ENCODE measurements at places on chromosomes 3 and 15.
A peak's percentile ranks its signal among the peaks of the same experiment; 100 is the strongest.

DNA sequence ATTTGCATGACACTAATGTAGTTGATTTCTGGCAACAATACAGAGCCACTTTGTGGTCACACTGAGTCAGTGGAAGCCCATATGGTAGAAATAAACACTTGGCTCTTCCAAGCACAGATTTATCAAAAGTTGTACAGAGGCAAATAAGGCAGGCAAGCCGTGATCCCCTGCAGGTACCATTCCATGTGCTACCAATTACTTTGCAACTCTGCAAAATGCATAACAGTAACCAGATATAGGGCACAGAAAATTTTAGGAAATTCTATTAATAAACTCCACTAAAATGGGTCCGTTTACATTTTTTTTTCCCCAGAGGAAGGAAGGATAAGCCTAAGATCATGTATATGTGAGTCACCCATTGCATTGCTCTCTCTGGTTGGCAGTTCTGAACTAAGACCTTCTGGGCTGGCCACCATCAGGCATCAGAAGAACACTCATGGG is 103.1 kb upstream of the PTX3 start:
- no peak for DNase-seq

GRCh38 chr3:52052831-52053306 is 3.5 kb downstream of the DUSP7 start:
- DNase-seq = peak; percentile 12

DNA sequence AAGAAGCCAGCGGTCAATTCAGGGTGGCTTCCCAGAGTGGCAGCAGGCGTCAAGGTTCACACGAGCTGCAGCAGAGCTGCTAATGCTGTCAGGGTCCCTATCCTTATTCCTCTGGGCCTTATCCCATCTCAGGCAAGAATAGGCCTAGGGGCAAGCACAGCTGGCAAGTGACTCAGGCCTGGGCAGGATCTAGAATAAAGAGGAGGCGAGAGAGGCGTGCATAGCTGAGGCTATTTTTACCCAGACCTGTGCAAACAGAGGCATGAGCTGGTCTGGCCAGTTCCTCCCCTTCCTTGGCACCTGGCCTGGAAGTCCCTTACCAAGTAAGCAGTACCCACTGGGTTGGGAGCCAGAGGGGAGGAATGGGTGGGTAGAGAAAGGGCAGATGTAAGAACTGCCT is 12.2 kb upstream of the VIPR1 start:
- DNase-seq = no peak

- no peak for DNase-seq
Observed at GRCh38 chr3:48194446-48195071, 6.3 kb upstream of the CDC25A start.

GRCh38 chr3:178669022-178669601 is 132.9 kb downstream of the KCNMB2 start:
- DNase-seq = no peak

DNA sequence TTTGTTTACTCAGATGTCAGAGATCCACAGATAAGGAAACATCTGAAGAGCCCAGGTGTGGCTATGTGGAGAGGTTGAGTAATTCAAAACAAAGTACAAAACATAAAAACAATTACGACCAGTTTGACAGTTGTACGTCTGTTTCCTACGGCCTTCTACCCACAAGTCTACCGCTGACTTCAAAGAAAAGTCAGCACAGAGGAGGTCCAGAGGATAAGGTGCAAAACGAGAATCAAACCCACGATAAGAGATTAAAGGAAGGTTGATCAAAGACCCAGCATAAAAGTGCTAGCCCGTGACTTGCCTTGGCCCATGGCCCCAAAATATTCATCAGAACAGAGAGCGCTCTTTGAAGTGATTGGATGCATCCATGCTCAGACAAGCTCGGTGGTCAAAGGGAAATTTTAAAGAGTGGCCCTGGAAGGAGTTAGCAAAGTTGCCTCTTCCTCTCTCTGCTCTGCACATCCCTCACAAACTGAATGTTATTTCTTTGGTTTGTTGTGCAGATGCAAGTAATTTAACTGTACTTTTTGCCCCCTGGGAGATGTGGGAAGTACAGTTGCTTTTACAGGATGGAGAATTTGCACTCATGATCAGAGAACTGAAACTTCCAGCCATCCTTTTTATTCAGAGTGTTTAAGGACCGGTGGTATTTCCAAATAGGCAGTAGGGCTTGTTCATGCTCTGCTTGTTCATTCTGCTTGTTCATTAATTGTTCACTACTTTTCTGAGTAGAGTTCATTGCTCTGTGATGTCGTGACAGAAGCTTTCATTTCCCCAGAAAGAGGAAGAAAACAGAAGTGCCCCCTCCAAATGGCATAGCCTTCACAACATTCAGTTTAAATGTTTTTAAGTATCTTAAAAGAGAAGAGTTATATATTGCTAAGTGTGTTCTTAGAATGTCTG is 31.1 kb downstream of the MME start:
- DNase-seq = no peak

- no peak for DNase-seq
Observed at GRCh38 chr3:171632766-171633165, 172.6 kb upstream of the TNIK start.

DNA sequence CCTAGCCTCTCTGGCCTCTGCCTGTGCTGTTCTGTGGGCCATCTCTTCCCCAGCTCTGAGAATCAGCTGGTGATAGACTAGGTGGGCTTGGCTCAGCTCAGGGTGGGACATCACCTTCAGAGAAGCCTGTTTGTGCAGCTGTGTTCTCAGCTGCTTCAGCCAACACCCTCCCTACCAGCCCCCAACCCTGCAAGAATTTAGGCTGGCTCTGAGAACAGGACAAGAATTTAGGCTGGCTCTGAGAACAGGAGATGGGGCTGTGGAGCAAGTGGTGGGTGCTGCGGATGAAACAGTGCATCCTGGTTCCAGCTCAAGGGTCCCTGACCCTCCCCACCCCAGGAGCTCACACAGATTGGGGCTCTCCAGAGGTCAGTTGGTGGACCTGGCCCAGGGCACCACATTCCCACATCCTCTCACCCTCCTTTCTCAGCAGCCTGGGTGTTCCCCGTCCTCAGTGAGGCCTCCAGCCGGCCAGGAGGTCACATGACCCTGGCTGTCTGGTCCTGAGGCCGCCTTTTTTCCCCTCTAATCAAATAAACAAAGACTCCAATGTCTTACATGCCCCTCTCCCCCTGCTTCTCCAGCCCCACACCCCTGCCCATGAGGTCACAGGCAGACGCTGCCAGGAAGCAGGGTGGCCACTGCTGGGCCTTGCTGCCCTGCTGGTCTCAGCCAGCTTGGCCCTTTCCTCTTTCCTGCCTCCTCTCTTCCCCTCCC is 14.9 kb downstream of the PLEKHO2 start:
- DNase-seq = no peak

GRCh38 chr3:15360788-15361493 is 28.6 kb upstream of the SH3BP5 start:
- no peak for DNase-seq

GRCh38 chr15:88048237-88048636 is 208.3 kb downstream of the NTRK3 start:
- DNase-seq = no peak

- DNase-seq = no peak
Observed at GRCh38 chr3:13057282-13058040, 15.8 kb downstream of the IQSEC1 start.

GRCh38 chr3:140285380-140285779 is 350.4 kb downstream of the CLSTN2 start:
- DNase-seq = no peak

DNA sequence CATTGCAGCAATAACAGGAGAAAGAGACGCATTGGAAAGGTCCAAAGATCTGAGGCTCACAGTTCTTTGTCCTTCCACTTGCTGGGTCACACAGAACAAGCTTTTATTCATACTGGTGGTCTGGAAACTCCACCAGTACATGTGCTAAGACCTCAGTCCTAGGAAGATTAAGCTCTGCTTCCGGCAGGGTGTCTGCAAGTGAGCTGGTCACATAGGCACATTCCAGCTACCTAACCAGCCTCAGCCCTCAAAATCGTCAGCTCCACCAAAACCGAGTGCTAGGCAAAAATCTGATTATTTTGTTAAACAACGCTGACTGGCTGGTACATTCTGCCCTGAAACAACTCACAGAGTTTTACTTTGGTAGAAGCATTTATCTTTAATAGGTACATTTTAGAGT is 2.2 kb downstream of the ZBED2 start:
- DNase-seq = no peak

- DNase-seq = no peak
Observed at GRCh38 chr3:32347343-32348125, 44.1 kb upstream of the CMTM7 start.

DNA sequence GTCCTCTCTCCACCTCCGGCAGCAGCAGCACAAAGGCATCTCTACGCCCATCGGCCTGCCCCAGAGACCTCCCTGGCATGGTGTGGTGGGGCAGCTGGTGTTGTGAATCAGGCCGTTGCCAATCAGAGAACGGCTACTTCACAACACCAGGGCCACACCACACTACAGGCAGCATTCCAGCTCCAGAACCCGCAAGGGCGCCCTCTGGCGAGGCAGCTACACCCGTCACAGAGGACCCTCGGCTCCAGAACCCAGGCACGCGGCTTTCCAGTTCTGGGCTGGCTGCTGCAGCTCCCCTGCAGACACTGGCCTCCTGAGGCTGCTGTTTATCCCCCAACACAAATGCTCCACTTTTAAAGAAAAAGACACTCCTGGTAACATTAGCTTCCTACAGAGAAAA is 127.5 kb upstream of the TOPAZ1 start:
- peak; percentile 8 for DNase-seq

GRCh38 chr3:28933337-28933736 is 347.5 kb upstream of the RBMS3 start:
- DNase-seq = no peak

- DNase-seq = no peak
Observed at GRCh38 chr15:41066516-41066915, 49.6 kb downstream of the INO80 start.

DNA sequence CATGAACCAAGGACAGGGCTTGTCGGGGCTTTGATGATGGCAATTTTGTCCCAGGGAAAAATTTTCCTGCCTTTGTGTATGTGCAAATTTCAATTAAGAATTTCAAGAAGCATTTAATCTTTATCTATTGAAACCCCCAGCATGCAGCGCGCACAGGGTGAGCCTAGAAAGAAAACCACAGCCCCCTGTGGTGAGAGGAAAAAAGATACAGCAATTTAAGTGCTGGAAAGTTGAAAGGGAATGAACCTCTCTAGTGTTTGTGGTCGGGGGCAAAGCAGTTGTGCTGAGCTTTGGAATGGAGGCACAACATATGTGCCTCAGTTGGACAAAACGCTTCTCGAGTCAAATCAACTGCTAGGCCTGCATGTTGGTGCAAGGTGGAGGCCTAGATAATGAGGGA is 111.8 kb upstream of the C15orf61 start:
- no peak for DNase-seq

- no peak for DNase-seq
Observed at GRCh38 chr3:93992207-93992606, 12.3 kb downstream of the ARL13B start.

- no peak for DNase-seq
Observed at GRCh38 chr15:90270502-90271150, 5.2 kb downstream of the NGRN start.

GRCh38 chr3:142098964-142099363 is 50.4 kb downstream of the TFDP2 start:
- no peak for DNase-seq

DNA sequence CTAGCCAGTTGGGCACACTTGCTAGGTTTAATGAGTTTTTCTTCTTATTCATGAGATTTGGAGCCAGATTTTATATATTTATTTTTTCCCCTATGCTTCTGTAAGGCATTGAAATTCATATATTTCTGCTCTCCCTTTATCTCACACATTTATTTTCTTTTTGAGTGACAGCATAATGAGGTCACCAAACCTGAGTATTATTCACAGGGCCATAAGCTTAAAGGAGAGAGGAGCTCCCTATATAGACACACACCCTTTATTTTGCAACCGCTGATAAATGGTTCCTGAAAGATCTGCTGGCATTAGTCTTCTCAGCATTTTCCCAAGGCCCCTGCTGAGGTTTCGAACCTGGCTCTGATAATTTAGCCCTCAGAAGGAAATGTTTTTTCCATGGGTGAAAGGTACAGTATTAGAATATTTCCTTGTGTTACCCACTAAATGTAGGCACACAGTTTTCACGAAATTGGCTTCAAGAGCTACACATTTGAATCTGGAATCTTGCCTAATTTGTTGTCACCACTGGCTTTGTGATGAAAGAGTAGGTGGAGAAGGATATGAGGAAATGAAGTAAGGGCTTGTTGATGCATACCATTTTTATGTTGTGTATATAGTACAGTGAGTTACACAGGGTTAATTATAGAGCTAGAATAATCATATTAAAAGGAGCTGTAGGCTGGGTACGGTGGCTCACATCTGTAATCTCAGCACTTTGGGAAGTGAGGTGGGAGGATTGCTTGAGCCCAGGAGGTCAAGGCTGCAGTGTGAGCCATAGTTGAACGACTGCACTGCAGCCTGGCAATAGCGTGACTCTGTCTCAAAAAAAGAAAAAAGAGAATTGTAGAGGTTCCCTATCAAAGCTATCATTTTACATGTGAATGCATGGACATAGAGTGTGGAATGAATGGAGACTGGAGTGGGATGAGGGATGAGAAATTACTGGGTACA is 6.5 kb downstream of the KLHL18 start:
- no peak for DNase-seq

DNA sequence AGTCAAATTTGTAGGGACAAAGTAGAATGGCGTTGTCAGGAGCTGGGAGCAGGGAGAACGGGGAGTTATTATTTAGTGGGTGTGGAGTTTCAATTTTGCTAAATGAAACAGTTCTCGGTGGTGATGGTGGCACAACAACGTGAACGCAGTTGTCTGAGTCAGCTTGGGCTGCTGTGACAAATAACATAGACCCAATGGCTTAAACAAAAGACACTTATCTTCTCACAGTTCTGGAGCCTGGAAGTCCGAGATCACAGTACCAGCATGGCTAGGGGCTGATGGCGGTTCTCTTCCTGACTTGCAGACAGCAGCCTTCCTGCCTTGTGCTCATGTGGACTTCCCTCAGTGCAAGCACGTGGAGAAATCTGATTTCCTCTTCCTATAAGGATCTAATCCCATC is 90.2 kb downstream of the CHSY1 start:
- DNase-seq = no peak

GRCh38 chr3:190132371-190132770 is 11.7 kb upstream of the P3H2 start:
- no peak for DNase-seq

GRCh38 chr3:193560870-193561269 is 6.2 kb upstream of the ATP13A4 start:
- no peak for DNase-seq

DNA sequence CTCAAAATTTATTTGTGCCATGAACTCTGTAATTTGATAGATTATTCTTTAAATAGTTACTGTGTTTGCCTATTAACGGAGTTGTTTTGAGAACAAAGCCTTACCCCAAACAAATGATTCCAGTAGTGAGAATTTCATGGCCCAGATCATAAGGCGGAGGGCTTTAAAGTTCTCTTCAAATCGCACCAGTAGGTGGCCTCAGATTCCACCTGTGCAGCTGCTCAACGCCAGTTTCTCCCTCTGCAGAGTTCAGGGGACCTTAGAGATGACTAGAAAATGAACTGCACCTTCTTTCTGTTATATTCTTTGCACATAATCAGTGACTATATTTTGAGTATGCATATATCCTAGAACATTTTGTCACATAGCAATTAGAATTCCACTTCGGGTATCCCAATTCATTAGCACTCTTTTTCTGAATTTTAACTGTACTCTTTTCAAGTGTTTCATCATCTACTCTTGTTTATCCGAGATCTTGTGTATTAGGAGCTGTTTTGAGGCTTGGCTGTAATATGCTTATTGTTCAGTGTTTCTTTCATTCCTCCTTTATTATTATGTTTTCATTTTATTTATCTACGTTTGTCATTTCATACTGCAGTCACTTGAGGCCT is 232.6 kb upstream of the CHRM5 start:
- no peak for DNase-seq

GRCh38 chr3:53513556-53514190 is 19.3 kb downstream of the CACNA1D start:
- DNase-seq = no peak

- no peak for DNase-seq
Observed at GRCh38 chr15:90829942-90830440, 38.4 kb upstream of the FURIN start.
